ENCODE measurements at places on chromosomes 13 and 19.

DNA sequence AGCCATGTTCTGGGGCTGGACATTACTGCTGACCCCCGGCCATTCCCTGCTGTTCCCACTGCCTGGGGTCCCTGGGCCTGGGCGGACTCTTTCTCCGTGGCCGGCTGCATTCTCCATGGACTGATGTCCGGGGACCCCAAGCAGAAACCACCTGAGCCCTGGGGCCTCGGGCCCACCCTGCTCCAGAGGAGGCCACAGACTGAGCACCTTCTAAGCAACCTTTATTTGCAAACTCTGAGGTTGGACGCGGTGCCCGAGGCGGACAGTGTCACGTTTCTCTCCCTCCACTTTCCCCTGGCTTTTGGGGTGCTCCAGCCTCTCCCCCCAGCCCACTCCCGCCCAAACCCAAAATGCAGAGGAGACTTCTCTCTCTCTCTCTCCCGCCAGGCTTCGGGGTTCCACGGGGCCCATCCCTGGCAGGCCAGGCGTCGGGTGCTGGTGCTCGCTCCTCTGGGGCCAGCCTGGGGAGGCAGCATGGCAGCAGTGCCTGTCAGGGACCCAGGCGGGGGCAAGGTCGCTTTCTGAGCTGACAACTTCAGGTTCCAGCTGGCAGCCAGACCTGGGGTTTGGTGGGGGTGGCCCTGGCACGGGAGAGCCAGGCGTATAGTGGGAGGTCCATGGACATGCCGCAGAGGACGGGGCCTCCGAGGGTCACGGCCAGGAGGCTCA, 2.3 kb upstream of the C19orf25 start:
- peaks cover 4% of the 10 kb centered on the region for H3K36me3 ChIP-seq
- H3K4me3 ChIP-seq: no peak overlapping the region
- H3K27ac ChIP-seq: no peak overlapping the region
- H3K27me3 ChIP-seq: no peaks in the 10 kb centered on the region
- no peak for DNase-seq
- peaks cover 14% of the 10 kb centered on the region for H3K4me1 ChIP-seq

- peaks cover 25% of the 10 kb centered on the region for H3K4me1 ChIP-seq
- no peak for DNase-seq
- H3K27ac ChIP-seq: peak overlapping the region; percentile 18
Observed at GRCh38 chr13:110706570-110707372, 855 bp upstream of the CARS2 start.

DNA sequence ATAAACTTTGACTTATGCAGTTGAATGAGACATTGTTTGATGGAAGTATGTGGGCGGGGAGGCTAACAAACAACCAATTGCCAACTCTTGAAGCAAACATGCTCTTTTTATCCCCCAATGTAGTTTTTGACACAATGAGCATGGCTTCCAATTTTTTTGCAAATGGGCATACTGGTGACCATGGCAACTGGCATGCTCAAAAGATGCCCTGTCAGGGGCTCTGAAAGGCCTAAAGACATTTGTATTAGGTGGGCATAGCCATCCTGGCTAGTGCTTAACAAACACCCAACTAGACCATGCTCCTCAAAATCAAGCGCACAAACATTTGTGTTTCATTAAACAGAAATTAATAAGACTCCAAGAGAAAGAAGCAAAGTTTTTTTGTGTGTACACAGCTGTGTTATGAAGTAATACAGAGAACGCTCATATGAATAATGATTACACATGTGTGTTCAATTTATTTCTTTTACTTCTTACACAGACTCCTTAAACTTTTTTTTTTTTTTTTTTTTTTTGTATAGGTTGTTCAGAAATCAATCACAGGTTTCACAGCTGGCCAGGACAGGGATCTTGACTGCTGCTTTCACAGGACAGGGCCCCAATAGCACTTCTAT, 95.6 kb downstream of the DLEU7 start:
- no peak overlapping the region for H3K27ac ChIP-seq
- H3K27me3 ChIP-seq: no peaks in the 10 kb centered on the region
- DNase-seq: no peak
- H3K4me1 ChIP-seq: no peaks in the 10 kb centered on the region
- no peaks in the 10 kb centered on the region for H3K36me3 ChIP-seq

DNA sequence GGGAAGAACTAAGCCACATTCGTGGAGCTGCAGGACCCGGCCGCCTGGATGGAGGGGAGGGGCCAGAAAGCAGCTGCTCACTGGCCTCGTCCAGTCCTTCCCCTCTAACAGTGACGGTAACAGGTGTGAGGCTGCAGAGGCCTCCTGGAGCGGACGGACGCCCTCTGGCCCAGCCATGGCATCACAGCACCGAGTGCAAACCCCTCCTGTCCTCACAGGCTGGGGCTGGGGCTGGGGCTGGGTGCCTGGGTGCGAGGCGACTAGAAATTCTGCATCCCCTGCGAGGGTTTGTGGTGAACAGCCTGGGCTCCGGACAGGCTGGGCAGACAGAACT, 3.6 kb downstream of the MICOS13 start:
- no peaks in the 10 kb centered on the region for H3K27me3 ChIP-seq
- no peak for DNase-seq
- peaks cover 9% of the 10 kb centered on the region for H3K4me1 ChIP-seq
- H3K36me3 ChIP-seq: peaks cover 9% of the 10 kb centered on the region

DNA sequence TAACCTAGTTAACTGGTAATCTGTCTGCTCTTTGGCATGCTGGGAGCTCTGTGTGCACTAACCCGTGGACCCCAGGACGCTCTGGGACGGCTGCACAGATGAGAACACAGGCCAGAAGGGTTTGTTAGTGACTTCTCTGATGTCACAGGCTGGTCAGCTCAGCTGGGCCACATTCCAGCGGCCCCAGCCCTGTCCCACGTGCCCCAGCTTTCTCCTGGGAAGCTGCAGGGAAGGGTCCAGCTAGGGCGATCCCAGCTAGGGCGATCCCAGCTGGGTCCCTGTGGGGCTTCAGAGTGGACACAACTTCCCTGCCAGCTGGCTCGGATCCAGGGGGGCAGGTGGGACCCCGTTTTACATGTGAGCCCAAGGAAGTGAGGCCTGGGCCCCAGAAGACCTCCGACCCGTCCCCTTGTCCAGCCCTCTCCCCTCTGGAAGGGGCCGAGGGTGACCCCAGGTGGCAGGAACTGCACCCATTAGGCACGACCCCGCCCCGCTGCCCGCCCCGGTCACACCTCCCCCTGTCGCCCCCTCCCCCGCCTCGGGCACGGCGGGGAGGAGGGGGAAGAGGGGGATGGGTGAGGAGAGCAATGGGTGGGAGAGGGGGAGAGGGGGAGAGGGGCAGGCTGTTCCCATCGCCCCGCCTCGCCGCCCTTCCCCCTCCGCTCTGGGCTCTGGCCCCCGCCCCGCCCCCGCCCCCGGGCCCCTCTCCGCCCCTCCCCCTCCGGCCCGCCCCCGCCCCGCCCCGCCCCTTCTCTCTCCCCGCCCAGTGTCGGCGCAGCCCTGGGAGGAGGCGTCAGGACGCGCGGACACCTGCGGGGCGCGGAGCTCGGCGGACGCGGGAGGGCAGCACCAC, 75.2 kb upstream of the MCF2L start:
- no peaks in the 10 kb centered on the region for H3K36me3 ChIP-seq
- H3K4me3 ChIP-seq: peak overlapping the region; percentile 62
- peaks cover 11% of the 10 kb centered on the region for H3K27me3 ChIP-seq
- DNase-seq: no peak
- peaks cover 6% of the 10 kb centered on the region for H3K4me1 ChIP-seq

DNA sequence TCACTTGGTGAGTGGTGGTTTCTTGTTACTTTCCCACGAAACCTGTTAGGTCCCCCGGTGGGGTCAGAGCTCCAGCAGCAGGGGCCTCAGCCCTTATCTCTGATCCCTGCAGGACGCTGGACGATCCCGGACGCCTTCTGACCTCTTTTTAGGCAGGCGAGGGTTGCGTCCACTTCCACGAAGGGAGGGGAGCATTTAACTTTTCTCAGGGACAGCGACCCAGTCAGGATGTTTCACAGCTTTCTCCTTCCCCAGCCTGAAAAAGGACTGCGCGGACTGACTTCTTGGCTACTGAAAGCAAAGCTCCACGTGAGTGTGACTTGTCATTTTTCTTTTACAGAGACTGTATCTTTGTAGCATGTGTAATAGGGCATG, 692 bp downstream of the ZNF234 start:
- peaks cover 10% of the 10 kb centered on the region for H3K4me1 ChIP-seq
- H3K27ac ChIP-seq: peak overlapping the region; percentile 59
- peaks cover 20% of the 10 kb centered on the region for H3K36me3 ChIP-seq
- peak overlapping the region; percentile 96 for H3K4me3 ChIP-seq
- H3K27me3 ChIP-seq: no peaks in the 10 kb centered on the region

GRCh38 chr13:102947745-102948405, 102.0 kb downstream of the ERCC5 start:
- H3K4me3 ChIP-seq: no peak overlapping the region
- H3K27me3 ChIP-seq: no peaks in the 10 kb centered on the region
- no peak overlapping the region for H3K27ac ChIP-seq
- H3K4me1 ChIP-seq: no peaks in the 10 kb centered on the region

DNA sequence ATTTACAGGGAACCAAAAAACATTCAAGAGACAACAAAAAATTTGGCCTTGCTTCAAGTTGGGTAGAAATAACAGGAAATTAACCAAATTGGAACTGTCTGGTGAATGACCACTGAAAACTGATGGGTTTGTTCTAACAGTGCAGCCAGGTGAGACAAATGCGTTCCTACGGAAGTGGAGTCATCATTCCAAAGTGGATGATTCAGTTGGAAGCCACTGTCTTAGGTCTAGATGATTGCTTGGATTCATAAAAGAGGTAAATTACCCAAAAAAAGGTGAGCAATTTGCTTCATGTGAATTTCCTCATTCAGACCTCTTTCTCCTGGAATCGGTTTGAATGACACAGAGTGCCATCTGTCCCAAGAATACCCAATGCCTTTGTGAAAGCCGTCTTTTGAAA, 87.1 kb upstream of the IPO5 start:
- no peak overlapping the region for H3K4me3 ChIP-seq
- H3K36me3 ChIP-seq: no peaks in the 10 kb centered on the region
- no peak for DNase-seq
- no peak overlapping the region for H3K27ac ChIP-seq
- H3K4me1 ChIP-seq: no peaks in the 10 kb centered on the region
- H3K27me3 ChIP-seq: no peaks in the 10 kb centered on the region

DNA sequence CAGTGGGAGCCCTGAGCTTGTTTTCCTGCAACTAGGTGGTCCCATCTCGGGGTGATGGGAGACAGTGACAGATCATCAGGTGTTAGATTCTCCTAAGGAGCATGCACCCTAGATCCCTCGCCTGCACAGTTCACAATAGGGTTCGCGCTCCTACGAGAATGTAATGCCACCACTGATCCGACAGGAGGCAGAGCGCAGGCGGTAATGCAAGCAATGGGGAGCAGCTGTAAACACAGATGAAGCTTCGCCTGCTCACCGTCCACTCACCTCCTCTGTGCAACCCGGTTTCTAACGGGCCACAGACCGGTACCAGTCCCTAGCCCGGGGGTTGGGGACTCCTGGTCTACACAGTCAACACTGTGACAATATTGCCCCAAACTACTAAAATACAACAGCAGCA, 38.8 kb downstream of the CARD8 start:
- H3K4me3 ChIP-seq: no peak overlapping the region
- no peaks in the 10 kb centered on the region for H3K4me1 ChIP-seq
- DNase-seq: no peak
- no peak overlapping the region for H3K27ac ChIP-seq
- no peaks in the 10 kb centered on the region for H3K27me3 ChIP-seq

GRCh38 chr19:7505288-7505681, 10.6 kb upstream of the ZNF358 start:
- H3K4me3 ChIP-seq: no peak overlapping the region
- H3K36me3 ChIP-seq: no peaks in the 10 kb centered on the region
- no peak overlapping the region for H3K27ac ChIP-seq

DNA sequence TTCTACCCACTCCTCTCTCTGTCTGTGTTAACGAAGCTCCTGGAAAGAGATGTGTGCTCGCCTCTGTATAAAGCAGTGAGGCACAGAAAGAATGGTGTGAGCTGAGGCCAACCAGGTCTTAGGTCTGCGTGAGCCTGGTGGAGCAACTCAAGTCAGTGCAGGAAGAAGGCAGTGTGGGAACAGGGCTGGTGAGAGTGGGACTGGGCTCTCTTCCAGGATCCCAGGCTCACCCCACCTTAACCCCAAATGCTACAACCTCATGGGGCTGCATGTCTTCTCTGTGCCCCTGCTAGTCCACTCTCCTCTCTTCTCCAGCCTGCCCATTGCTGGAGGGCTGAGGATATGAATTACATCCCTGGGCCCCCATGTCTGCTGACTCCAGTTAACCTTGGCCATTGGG, 127.4 kb downstream of the DCT start:
- no peak for DNase-seq
- H3K4me1 ChIP-seq: no peaks in the 10 kb centered on the region
- H3K4me3 ChIP-seq: no peak overlapping the region
- no peaks in the 10 kb centered on the region for H3K27me3 ChIP-seq

DNA sequence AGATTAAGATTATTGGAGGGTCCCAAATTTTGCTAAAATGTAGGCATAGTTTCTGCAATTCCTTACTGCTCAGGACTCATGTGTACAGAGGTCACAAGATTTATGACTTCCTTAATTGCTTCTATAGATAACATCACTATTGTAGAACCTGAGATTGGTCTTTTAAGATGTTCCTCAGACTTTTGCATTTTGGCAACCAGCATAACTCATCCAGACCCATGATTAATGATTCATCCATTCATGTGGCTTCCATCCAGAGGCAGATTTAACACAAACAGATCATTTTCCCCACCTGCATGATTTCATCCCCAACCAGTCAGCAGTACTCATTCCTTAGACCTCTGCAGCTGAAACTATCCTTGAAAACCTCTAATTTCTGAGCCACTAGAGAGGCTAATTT, 34.5 kb upstream of the CEACAM8 start:
- DNase-seq: no peak
- H3K4me1 ChIP-seq: no peaks in the 10 kb centered on the region
- no peaks in the 10 kb centered on the region for H3K36me3 ChIP-seq
- H3K27ac ChIP-seq: no peak overlapping the region
- no peak overlapping the region for H3K4me3 ChIP-seq
- H3K27me3 ChIP-seq: no peaks in the 10 kb centered on the region

- no peaks in the 10 kb centered on the region for H3K4me1 ChIP-seq
- H3K27me3 ChIP-seq: no peaks in the 10 kb centered on the region
- no peaks in the 10 kb centered on the region for H3K36me3 ChIP-seq
- H3K4me3 ChIP-seq: no peak overlapping the region
Observed at GRCh38 chr13:102999499-102999898, 66.7 kb downstream of the SLC10A2 start.

- DNase-seq: no peak
- no peak overlapping the region for H3K27ac ChIP-seq
- no peaks in the 10 kb centered on the region for H3K27me3 ChIP-seq
- no peak overlapping the region for H3K4me3 ChIP-seq
- H3K4me1 ChIP-seq: no peaks in the 10 kb centered on the region
- no peaks in the 10 kb centered on the region for H3K36me3 ChIP-seq
Observed at GRCh38 chr19:54725321-54725720, 1.1 kb downstream of the KIR3DL3 start.

All from ascending aorta (tissue), 2 donors.